Vagina (tissue), 2 donors: ENCODE measurements at places on chromosomes 13 and 19.

DNA sequence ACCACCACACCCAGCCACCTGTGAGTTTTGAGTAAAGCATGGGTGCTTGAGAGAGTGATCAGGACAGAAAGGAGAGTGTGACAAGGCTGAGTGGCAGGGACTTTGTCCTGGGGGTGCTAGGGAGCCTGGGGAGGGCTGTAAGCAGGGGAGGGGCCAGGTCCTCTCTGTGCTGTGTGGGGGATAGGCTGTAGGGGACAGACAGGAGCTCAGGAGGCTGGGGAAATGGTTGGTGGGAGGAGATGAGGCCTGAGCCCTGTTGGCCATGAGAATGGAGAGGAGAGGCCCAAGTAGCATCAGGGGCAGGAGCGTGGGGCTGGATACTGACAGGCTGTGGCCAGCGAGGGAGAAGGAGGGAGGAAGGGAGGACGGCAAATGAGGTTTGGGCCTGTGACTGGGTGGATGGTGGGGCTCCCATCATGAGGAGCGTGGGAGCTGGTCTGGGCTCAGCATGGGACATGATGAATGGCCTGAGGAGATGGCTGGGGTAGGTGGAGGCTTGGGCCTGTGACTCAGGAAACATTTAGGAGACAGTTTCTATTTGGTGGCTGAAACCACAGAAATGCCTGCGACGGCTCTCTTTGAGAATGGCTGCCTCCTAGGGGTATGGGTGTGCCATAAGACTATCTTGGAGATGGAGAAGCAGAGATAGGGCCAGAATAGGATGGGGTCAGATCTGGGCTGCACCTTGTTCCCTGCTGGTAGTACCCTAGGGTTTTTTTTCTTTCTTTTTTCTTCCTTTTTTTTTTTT, 25.0 kb downstream of the GRIN2D start:
- DNase-seq = no peak

- no peak for DNase-seq
These were observed 7.9 kb downstream of the PIP5K1C start for GRCh38 chr19:3692141-3693024.

- DNase-seq = no peak
These were observed 599 bp downstream of the ZNF331 start for GRCh38 chr19:53538378-53539109.

DNA sequence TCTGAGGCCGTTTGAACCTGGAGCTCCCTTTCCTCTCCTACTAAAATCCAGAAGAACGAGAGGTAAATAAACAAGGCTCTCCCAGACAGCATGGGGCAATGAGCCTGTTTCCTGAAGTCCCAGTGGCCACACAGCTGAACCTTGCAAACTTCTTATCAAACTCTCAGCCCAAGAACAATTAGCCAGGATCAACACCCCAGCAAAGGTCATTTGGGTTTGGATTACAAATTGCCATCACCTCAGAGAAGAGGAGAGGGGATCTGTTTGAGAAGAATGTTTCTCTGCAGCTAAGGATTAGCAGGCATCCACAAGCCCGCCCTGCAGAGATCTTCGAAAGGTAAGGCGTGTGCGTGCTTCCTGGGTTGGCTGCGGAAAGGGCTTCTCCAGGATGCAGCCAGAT, 201.9 kb upstream of the SOX1 start:
- DNase-seq = no peak

DNA sequence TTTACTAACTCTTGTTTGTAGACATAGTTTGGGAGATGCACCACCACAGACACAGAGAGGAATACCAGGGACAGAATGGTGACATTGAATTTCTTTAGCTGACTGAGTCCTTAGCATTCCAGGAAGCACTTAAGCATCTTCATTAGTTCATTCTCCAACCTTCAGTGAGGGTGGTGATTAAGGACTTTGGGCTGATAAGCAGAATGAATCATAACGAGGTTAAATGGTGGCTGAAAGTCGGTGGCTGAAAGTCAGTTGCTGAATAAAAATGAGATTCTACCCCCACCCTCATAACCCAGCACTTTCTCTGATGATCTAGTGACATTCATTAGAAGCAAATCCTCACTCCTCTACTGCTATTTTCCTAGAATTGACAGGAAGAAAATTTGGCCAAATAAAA, 10.6 kb downstream of the PCDH8 start:
- DNase-seq = no peak

DNA sequence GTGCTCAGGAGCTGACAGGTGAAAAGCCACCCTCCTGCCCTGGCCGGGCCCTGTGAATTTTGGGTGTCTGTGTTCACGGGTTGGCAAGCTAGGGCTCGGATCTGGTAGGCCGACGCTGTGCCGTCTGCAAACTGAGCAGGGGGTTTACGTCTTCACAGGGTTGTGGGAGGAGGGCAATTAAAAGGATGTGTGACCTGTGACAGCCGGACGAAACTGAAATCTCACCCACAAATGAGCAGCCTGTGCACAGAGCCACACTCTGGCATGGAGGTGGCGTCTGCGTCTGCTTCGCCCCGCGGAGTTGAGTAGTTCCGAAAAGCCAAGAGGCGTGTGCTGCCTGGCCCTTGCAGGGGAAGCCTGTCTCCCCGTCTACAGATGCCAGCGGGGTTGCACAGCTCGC, 117.3 kb downstream of the KDM4B start:
- no peak for DNase-seq

- no peak for DNase-seq
These were observed 1.6 kb upstream of the TNNI3 start for GRCh38 chr19:55158848-55159749.

- no peak for DNase-seq
These were observed 1.7 kb downstream of the PRKCG start for GRCh38 chr19:53883741-53884140.

DNA sequence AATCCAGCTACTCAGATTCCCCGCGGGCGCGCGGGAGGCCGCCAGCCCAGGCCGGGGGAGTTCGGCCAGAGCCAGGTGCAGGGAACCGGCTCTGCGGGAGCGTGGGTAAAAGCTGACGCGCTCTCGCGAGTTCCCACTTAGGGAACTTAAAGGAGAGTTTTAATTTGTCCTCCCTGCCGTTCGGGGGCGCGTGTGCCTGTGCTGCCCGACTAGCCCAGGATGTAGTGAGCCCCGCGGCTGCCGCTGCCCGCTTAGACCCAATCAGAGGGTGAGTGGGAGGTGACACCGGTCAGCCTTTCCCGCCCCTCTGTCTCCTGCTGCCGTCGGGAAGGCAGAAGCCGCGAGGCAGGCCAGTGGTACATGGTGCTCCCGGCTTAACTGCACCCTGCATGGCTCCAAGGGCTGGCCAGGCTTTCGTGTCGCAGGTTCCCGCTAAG, 36.0 kb upstream of the NEK3 start:
- no peak for DNase-seq

DNA sequence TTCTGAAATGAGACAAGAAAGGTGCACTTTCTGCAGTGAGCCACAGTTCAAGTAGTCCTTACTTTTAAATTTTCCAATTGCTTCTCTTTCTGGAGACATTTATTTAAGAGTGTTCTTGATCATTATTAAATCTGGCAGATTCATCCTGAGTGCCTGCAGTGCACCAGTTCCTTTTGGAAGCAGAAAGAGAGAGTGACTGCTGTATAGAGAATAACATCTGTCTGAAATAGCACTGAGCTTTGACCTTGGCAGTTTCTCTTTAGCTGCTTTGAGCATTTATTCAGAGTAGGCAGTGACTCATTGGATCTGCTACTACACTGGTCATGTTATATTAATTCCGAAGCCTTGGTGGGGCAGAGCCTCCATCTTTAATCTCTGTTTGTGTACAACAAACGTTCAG, 1373.7 kb downstream of the PCDH9 start:
- no peak for DNase-seq

DNA sequence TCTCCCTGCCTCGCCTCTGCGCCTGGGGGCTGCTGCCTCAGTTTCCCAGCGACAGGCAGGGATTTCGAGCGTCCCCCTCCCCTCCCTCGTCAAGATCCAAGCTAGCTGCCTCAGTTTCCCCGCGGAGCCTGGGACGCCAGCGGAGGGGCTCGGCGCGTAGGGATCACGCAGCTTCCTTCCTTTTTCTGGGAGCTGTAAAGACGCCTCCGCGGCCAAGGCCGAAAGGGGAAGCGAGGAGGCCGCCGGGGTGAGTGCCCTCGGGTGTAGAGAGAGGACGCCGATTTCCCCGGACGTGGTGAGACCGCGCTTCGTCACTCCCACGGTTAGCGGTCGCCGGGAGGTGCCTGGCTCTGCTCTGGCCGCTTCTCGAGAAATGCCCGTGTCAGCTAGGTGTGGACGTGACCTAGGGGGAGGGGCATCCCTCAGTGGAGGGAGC, 722 bp upstream of the ICAM1 start:
- DNase-seq = no peak

DNA sequence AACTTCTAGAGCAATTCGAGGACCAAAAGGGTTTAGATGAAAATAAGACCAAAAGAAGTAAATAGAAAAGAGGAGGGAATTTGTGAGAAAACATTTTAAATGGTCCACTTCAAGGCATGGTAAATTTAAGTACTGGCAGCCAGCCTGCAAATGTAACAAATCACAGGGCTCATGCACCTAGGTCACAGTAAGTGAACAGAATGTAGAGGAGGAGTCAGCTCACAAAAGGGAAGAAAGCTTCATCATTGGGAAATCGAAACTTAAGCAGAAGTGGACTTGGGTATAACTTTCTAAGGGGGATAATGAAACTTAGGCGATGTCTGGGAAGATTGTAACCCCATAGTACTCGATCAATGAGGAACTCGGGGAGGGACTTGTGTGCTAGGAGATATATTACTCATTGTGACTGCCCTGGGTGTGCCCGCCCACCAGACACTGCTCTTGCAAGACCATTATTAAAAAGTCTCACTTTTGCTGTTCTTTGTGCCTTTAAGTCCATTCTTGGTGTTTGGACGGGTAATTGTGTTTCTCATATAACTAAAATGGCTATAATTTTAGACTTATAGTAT, 1053.6 kb upstream of the MIR17HG start:
- DNase-seq = no peak

DNA sequence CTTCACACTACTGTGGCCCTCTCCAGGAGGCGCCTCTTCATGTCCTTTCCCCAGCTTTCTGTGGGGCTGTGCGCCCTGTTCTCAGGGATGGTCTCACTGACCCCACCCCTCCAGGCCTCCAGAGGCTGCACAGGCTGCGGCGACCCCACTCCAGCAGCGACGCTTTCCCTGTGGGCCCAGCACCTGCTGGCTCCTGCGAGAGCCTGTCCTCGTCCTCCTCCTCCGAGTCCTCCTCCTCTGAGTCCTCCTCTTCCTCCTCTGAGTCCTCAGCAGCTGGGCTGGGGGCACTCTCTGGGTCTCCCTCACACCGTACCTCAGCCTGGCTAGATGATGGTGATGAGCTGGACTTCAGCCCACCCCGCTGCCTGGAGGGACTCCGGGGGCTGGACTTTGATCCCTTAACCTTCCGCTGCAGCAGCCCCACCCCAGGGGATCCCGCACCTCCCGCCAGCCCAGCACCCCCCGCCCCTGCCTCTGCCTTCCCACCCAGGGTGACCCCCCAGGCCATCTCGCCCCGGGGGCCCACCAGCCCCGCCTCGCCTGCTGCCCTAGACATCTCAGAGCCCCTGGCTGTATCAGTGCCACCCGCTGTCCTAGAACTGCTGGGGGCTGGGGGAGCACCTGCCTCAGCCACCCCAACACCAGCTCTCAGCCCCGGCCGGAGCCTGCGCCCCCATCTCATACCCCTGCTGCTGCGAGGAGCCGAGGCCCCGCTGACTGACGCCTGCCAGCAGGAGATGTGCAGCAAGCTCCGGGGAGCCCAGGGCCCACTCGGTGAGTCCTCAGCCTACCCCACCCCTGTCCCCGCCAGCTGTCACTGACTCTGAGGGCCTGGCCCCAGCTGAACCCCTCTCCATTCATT, 11.2 kb downstream of the ARHGAP33 start:
- no peak for DNase-seq

GRCh38 chr13:107192289-107192688, 624.4 kb upstream of the ARGLU1 start:
- DNase-seq = no peak

- DNase-seq = no peak
These were observed 334.8 kb downstream of the SLC7A1 start for GRCh38 chr13:29260684-29261083.

DNA sequence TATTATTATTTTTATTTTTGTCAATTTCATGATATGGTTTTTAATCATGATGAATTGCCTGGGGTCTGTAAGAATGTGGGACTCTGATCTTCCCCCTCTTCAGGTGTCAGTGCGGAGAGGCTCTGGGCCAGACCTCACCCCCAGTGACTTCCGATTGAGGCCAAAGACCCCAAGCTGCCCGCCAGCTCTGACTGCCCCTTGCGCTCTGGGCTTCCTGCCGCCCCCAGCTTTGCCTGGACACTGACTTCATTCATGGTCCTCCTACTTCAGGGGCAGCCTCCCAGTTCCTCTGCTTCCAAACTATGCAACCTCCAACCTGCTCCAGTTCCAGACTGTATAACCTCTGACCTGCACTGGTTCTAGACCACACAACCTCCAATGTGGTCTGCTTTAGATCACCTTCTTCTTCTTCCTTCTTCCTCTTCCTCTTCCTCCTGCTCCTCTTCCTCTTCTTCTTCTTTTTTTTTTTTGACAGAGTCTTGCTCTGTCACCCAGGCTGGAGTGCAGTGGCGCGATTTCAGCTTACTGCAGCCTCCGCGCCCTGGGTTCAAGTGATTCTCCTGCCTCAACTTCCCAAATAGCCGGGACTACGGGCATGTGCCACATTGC, 6.7 kb upstream of the PPP5C start:
- DNase-seq = no peak

DNA sequence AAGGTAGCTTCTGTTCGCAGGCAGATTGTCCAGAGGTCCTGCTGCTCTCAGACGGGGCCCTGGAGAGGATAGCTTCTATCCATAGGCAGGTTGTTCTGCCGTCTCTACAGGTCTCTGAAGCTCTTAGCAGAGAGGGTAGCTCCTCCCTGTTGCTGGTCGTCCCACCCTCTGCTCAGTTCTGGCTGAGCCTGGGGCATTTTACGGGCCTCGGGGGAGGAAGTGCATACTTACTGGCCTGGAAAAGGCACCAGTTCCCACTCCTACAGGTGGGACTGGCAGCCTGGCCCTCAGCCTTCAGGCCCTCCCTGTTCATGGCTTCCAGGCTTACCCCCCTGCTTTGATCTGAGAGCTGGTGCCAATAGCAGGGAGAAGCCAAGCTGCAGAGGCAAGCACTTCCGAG, 42.3 kb downstream of the USPL1 start:
- no peak for DNase-seq

- peak; percentile 94 for DNase-seq
These were observed at the start of gene ZNF681 for GRCh38 chr19:23758187-23759074. TSS of gene ZNF681 (minus strand) at chr19:23758891. CDS start at chr19:23758749, 142 bp downstream.

DNA sequence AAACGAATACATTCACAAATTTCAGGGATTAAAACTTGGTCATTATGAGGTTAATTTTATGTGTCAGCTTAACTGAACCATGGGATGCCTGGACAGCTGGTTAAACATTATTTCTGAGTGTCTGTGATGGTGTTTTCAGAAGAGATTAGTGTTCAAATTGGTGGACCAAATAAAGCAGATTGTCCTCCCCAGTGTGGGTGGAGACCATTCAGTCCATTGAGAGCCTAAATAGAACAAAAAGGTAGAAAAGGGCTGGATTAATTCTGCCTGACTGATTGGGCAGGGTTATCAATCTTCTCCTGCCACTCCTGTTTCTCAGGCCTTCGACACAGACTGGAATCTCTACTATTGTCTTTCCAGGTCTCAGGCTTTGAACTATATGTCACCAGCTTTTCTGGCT, 203.8 kb upstream of the SLITRK6 start:
- no peak for DNase-seq
